Activated CD4-positive, alpha-beta memory T cell treated with anti-CD3 and anti-CD28 coated beads for 36 hours (primary cell): ENCODE measurements at places on chromosomes 11 and 22.

- DNase-seq, result no peak
Measured at GRCh38 chr11:33944693-33945424, 53.0 kb upstream of the LMO2 start.

- DNase-seq, result peak; percentile 82
Measured at GRCh38 chr11:68841718-68842426, at the start of gene CPT1A. CPT1A (minus strand) TSS chr11:68841916; CDS start chr11:68815474, 26,442 bp downstream.

DNA sequence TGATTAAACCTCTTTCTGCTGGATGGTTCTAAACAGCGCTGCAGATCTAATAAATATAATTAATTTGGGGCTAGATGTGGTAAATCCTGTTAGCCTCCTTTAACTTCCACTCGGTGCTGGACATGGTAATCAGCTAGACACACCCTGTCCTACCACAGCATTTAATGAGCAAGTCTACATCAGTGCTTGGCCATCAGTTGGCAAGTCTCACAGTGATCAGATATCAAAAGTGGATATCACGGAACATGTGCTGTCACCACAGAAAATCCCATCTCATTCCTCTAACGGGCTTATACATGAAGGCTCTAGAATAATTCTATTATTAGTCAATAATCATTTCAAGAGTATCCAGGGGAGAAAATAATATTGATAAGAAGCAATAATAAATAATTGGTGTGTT lies 5.6 kb upstream of the USP28 start:
- DNase-seq, result no peak

- DNase-seq, result no peak
Measured at GRCh38 chr11:67041602-67042001, 15.0 kb upstream of the RHOD start.

DNA sequence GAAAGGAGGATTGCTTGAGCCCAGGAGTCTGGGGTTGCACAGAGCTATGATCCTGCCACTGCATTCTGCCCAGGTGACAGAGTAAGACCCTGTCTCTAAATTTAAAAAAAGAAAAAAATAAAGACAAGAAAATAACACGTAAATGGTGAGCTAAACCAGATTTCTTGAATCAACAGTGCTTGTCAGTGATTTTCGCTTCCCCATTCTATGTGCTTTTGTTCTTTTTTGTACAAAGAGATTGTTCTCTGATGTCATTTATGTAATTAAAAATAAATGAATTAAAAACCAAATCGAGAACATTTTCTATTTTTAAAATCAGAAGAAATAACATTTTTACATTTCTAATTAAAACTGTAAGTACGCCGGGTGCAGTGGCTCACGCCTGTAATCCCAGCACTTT lies 19.8 kb upstream of the SLC29A2 start:
- DNase-seq, result no peak

GRCh38 chr11:117910941-117911655 lies 18.1 kb downstream of the TMPRSS13 start:
- no peak for DNase-seq

DNA sequence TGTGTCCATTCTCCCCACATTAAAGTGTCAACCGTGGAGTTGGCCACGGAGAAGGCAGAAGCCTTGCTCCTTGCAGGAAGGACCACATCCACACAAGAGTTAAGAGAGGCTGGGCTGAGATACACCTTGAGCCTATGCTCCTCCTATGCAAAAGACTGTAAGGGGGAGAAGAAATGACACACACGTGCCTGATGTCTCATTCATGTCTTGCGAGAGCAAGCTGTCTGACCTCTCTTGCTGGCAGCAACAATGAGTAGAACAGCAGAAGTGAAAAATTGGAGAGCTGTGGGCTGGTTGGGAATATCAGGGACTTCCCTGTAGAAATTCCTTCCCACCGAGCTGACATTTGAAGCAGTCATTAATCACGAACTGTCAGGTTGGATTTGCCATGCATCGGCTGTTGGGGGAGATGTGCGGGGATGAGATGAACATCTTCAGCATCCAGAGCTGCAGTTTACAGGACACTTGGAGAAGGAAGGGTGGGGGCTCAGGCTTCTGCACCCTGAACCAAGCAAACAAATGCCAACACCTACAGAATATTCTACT lies 139.3 kb downstream of the MYO18B start:
- no peak for DNase-seq

- no peak for DNase-seq
Measured at GRCh38 chr11:44797886-44798606, 71.3 kb downstream of the TSPAN18 start.
